Mesenteric fat pad (tissue), 1 donor: ENCODE measurements at places on chromosomes 1 and 21. TPM values are rescaled to one million over a fixed set of nuclear protein-coding genes. Genes with fewer than 3 reads are reported as not detected.

The TSTD1 gene
- total RNA-seq: 11.0 TPM

The NBPF6 gene
- not detected for total RNA-seq

The LEFTY1 gene
- not detected for total RNA-seq

DNA sequence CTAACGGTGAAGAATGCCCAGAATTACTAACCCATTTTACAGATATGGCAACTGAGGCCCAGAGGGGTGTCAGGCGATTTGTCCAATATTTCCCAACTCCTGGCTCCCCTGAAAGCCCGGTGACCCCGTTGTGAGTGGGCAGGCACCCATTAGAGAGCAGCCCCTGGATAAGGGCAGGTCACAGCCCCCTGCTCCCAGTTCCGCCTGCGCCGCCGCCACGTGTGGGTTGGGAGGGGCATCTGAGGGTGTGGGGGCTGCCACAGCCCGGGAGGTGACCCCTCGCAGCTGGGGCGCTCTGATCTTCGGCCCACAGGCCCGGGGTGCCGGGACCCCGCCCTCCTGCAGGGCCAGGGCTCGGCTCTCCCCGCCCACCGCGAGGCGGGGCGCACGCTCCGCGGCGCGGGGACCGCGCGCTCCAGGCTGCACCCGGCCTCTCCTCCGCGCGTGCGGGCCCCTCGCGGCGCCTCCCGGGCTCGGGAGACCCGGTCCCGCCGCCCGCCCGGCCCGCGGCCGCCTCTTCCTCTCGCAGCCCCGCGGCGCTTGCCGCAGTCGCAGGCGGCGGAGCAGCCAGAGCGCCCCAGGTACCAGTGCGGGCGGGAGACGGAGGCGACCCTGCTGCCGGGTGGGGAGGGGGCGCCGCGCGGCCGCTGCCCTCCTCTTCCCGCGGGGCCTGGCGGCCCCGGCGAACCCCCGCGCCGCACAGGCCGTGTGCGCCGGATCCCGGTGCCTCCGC lies at the start of gene HTR6:
Gene HTR6 (plus strand): TSS at position 423 of the 733 bp plus-strand sequence. CDS start 879 bp downstream, outside the sequence.
- DNase-seq: no peak

- DNase-seq: peak; percentile 47
These were observed 15.0 kb upstream of the PWP2 start for GRCh38 chr21:44092211-44092610.

DNA sequence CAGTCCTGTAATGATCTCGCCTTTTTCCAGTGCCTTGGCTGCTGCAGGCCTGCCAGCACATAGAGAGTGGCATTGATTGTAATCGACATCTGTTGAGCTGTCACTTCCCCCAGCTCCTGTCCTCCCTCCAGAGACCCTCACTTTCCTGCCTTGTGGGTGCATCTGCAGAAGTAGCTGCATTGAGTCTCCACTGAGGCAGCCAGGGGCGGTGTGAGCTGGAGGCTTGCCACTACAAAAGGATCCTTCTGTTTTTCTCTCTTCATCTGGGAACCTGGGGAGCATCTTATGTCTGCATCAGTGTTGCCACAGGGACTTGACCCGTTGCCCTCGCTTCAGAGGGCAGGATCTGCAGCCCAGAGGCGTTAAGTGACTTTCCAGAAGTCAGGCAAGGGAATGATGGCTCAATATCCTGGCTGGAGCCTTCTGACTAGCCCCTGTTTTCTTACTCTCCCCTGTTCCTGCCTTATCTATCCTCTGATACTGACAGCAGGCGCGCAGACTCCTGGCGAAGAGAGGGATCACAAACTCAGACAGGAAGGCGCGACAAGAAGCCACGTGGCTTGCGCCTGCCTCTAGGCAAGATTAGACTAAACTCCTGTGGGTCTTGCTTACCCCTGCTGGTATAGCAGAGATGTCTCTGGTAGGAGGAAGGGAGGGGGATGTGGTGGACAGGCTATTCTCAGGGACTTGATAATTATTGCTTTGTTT lies 13.3 kb upstream of the FMOD start:
- DNase-seq: no peak

- no peak for DNase-seq
These were observed 62.5 kb downstream of the UBIAD1 start for GRCh38 chr1:11335417-11336056.

- no peak for DNase-seq
These were observed 161.5 kb downstream of the NRIP1 start for GRCh38 chr21:14903172-14903865.
